CD4-positive, alpha-beta memory T cell (primary cell): ENCODE measurements at places on chromosomes 2 and 18. TPM values are rescaled to one million over a fixed set of nuclear protein-coding genes. Genes with fewer than 3 reads are reported as not detected.

The ARHGAP15 gene
- total RNA-seq = 225 TPM

The GRP gene
- not detected for total RNA-seq

The SCYGR4 gene
- total RNA-seq = not detected

The DCC gene
- total RNA-seq = not detected

The GKN2 gene
- not detected for total RNA-seq

The IL36A gene
- not detected for total RNA-seq

- H3K27me3 ChIP-seq = no peaks in the 10 kb centered on the region
- no peak overlapping the region for H3K4me3 ChIP-seq
- no peaks in the 10 kb centered on the region for H3K4me1 ChIP-seq
These were observed 318.7 kb downstream of the CYP26B1 start for GRCh38 chr2:71829008-71829407.

GRCh38 chr18:63005306-63005705 lies 290.0 kb downstream of the PHLPP1 start:
- no peak overlapping the region for H3K4me3 ChIP-seq
- no peak overlapping the region for H3K27ac ChIP-seq
- H3K27me3 ChIP-seq = no peaks in the 10 kb centered on the region

DNA sequence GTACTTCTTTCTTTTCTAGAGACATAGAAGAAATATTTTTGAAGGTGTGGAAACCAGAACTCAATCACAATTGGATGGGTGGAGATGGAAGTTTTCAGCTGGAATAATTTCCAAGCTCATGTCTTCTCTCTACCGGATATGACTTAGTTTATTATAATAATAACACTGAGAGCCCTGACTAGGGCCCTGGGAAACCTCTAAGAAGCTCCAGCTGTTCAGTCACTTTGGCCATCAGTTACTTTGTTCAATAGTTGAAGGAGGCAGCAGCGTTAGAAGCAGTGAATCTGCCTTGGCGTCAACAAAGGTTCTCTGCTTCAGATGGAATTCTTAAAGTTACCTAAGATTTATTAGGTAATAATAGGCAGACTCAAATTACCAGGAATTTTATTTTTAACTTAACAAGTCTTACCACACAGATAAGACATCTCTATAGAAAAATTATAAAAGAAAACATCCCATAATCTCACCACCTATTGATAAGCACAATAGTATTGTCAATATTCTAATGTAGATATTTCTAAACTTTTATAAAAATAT lies 293.8 kb upstream of the CHAC2 start:
- no peak overlapping the region for H3K4me3 ChIP-seq
- H3K4me1 ChIP-seq = no peaks in the 10 kb centered on the region
- no peaks in the 10 kb centered on the region for H3K36me3 ChIP-seq
- no peak overlapping the region for H3K27ac ChIP-seq
- no peaks in the 10 kb centered on the region for H3K27me3 ChIP-seq

DNA sequence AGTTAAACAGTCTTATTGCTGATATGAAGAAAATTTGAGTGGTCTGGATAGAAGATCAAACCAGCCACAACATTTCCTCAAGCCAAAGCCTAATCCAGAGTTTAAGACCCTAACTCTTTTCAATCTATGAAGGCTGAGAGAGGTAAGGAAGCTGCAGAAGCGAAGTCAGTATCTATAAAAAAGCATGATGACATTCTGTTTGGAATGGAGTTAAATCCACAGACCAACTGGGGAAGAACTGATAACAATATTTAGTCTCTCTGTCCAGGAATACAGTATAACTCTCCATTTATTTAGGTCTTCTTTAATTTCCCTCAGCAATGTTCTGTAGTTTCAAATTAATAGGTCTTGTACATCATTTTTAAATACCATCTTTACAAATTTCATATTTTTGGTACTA lies 16.0 kb downstream of the PIGN start:
- H3K27ac ChIP-seq = no peak overlapping the region
- no peaks in the 10 kb centered on the region for H3K27me3 ChIP-seq
- DNase-seq = no peak
- H3K36me3 ChIP-seq = no peaks in the 10 kb centered on the region

DNA sequence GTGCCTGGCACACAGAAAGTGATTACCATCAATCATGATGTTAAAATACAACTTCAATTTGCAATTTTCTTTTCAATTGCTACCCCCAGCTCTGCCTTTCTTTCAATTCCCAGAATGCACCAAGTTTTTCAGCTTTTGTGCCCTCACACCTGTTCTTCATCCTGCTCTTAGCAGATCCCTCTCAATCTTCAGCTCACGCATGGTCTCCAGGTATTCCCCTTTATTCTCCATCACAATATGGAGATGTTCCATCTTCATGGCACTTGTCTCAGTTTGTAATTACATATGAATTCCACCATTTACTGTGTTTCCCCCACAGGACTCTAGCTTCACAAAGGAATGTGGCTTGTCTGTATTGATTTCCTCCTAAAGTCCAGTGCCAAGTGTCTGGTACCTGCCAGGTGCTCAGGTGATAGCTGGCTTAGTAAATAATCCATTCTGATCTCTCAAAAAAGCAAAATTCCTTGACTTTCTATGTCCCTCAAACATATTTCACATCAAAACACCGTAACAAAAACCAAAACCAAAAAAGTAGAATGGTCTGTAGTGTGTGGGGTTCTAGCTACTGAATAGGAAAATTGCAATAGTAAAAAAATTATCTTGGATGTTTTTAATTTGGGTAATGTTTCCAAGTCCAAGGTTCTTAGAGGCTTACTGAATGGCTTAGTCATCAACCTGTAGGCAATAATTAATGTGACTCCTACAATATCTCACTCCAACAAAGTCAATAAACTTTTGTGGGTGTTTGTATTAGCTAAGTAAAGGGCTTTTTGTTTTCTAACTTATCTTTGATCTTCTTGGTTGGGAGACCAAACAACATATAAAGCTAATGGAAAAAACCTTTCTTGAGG lies 2.9 kb upstream of the INSIG2 start:
- no peak overlapping the region for H3K27ac ChIP-seq
- no peaks in the 10 kb centered on the region for H3K36me3 ChIP-seq
- H3K4me3 ChIP-seq = no peak overlapping the region
- no peaks in the 10 kb centered on the region for H3K27me3 ChIP-seq
- no peak for DNase-seq

DNA sequence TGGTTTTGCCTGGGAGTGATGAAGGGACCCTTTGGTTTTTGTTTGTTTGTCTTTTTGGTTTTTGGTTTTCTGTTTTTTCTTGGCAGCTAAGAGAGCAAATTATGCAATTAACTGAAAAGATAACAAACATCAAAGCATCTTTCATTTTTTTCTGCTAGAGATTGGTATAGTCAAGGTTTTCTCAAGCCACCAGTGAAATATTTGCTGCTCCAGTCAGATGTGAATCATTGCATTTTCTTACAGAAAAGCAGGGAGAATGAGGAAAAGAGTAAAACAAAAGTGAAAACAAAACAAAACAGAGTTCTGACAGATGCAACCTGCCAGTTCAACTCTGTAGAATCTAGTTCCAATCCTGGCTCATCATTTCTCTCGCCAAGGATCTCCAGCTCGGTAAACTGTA lies 660.7 kb downstream of the DSC3 start:
- no peaks in the 10 kb centered on the region for H3K36me3 ChIP-seq
- H3K4me3 ChIP-seq = no peak overlapping the region
- H3K4me1 ChIP-seq = no peaks in the 10 kb centered on the region
- H3K27ac ChIP-seq = no peak overlapping the region
- DNase-seq = no peak

DNA sequence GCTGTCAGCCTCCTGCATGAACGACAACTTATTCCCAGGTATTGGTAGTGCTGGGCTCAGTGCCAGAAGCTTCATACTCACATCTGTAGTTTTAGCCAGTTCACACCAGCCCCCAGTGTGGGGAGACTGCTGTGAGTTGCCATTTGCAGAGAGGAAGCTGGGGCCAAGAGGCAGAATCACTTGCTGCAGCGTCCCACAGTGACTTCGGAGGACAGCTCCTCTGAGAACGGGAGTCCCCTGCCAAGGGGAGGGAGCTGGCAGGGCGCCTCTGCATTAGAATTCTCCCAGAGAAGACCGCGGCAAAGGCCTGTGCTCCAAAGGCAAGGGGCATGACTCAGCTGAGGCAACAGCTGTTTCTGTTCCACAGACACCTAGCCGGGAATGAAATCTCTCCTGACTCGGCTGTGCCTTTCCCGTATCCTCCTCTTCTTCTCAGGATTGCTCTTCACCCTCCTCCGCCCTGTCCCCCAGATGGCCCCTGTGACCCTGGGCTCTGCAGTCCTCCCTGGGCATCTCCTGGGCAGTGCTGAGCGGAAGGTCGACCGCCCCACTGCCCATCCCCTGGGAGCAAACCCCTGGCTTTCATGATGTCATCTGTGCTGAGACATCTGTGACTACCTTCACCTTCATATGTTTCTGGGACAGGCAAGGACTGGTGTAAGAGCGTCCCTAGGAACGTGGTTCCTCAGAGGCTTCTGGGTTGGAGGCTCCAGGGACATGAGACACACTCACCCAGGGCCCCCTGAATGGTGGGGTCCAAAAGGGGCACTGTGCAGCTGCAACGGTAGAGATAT lies 18.0 kb downstream of the MAL start:
- DNase-seq = no peak
- no peaks in the 10 kb centered on the region for H3K36me3 ChIP-seq
- H3K4me3 ChIP-seq = no peak overlapping the region
- H3K27ac ChIP-seq = no peak overlapping the region
- no peaks in the 10 kb centered on the region for H3K27me3 ChIP-seq

DNA sequence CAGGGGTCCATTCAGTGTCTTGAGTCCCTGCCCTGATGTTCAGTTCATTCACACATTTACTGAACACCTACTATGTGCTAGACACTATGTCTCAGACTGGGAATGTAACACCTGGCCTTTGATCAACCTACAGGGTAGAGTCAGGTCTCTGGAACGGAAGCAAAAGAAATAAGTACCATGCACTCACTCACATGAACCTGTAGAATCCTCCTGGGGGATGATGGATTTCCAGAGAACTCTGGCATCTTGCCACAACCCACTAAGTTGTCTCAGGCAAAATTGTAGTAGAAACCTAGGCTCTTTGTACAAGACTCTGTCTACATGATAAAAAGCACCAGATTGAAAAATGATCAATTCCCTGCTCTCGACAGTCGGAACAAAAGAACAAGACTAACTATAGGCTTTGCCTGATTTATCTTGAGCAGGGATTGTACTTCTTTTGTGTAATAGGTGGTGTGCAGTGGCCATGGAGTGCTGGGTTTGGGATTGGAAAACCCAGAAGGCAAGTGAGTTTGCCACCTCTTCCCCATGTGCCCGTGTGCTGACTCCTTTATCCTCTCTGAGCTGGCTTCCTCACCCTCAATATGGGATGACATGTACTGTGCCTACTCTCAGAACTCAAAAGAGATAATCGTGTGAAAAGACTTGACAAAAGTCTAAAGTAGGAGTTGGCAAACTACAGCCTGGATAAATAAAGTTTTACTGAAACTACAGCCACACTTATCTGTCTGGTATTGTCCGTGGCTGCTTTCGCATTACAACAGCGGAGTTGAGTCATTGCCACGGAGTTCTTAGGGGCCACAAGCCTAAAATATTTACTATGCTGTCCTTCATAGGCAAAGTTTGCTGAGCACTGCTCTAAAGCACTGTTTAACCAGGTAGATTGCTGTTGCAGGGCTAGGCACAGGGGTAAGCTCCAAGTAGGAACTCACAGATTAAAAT lies 4.4 kb downstream of the CAPN14 start:
- no peak overlapping the region for H3K4me3 ChIP-seq
- H3K4me1 ChIP-seq = no peaks in the 10 kb centered on the region
- no peaks in the 10 kb centered on the region for H3K36me3 ChIP-seq
- H3K27me3 ChIP-seq = no peaks in the 10 kb centered on the region
- no peak overlapping the region for H3K27ac ChIP-seq

DNA sequence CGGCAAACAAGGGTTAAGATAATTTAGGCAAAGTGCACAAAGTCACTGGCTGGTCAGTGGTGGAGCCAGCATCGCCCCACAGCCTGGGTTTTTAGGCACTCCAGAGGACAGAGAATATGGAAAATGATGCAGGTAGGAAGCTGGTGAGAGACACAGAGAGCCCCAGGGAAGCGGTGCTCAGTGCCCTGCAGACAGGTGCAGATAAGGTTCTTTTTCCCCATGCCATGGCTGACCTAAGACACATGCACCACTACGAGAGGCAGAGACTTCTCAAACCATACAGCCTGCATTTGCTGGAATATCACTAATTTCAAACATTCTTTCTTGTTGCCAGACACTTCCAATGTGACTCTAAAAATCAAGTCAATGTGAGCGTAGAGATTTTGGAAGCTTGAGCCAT lies 205.7 kb upstream of the APCDD1 start:
- no peaks in the 10 kb centered on the region for H3K4me1 ChIP-seq
- no peaks in the 10 kb centered on the region for H3K27me3 ChIP-seq
- no peaks in the 10 kb centered on the region for H3K36me3 ChIP-seq
- H3K4me3 ChIP-seq = no peak overlapping the region
- no peak for DNase-seq

GRCh38 chr2:190674966-190675650 lies 26.2 kb downstream of the NAB1 start:
- no peak for DNase-seq
- no peaks in the 10 kb centered on the region for H3K27me3 ChIP-seq
- H3K4me3 ChIP-seq = peak overlapping the region; percentile 10
- H3K27ac ChIP-seq = peak overlapping the region; percentile 41
- H3K36me3 ChIP-seq = no peaks in the 10 kb centered on the region
- H3K4me1 ChIP-seq = peaks cover 67% of the 10 kb centered on the region

DNA sequence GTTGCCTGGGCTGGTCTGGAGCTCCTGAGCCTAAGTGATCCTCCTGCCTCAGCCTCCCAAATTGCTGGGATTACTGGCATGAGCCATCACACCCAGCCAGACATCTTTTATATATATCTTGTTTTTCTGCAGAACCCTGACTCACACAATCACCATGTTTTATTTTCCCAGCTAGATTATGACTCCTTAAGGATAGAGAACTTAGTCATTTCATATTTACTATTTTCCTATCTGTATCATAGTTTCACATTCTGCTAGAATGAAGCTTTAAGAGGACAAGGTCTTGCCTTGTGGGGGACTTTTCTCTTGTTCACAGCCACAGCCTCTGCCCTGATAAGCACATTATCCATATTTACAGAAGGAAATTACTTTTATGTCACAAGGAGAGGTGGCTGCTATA lies 73.9 kb downstream of the LBH start:
- no peak overlapping the region for H3K4me3 ChIP-seq
- H3K27ac ChIP-seq = no peak overlapping the region
- DNase-seq = no peak

DNA sequence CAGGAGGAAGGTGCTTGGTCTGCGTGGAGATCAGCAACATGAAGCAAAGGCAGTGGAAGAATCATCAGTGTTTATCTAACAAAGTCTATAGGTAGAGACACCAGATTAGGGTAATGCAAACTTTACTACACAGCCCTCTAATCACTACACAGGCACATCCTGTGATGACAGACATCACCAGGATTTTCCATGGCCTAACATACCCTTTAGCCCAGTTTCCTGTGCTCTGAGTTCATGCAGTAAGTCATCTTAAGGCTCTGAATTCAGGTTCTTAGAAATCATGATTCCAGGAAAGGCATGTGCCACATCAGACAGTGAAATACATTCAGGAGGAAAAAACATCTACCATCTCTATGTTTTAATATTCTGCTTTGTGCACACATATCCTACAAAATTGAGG lies 708.5 kb upstream of the SLC8A1 start:
- no peak overlapping the region for H3K27ac ChIP-seq
- H3K4me1 ChIP-seq = no peaks in the 10 kb centered on the region
- no peak overlapping the region for H3K4me3 ChIP-seq
- no peaks in the 10 kb centered on the region for H3K36me3 ChIP-seq
